IMR-90 (cell line): ENCODE measurements at places on chromosomes 7 and 10. TPM values are rescaled to one million over a fixed set of nuclear protein-coding genes. Genes with fewer than 3 reads are reported as not detected.

The EMX2 gene
- total RNA-seq = not detected in 2 replicates

The LRRC61 gene
- not detected in 2 replicates for total RNA-seq

The UCMA gene
- total RNA-seq = not detected in 2 replicates

The HMX2 gene
- total RNA-seq = not detected in 2 replicates

The PRSS37 gene
- total RNA-seq = not detected in 2 replicates

The KCNH2 gene
- 0.56 and 0.90 TPM in 2 replicates for total RNA-seq

- DNase-seq = no peak
- no peak overlapping the region for H3K4me3 ChIP-seq
- H3K27me3 ChIP-seq = peaks cover 51% of the 10 kb centered on the region
Observed at GRCh38 chr7:41917-42565, 150.3 kb upstream of the FAM20C start.

GRCh38 chr10:95263864-95264226 lies 27.0 kb downstream of the PDLIM1 start:
- no peak overlapping the region for H3K27ac ChIP-seq
- H3K4me3 ChIP-seq = no peak overlapping the region
- H3K36me3 ChIP-seq = peaks cover 58% of the 10 kb centered on the region
- DNase-seq = no peak

DNA sequence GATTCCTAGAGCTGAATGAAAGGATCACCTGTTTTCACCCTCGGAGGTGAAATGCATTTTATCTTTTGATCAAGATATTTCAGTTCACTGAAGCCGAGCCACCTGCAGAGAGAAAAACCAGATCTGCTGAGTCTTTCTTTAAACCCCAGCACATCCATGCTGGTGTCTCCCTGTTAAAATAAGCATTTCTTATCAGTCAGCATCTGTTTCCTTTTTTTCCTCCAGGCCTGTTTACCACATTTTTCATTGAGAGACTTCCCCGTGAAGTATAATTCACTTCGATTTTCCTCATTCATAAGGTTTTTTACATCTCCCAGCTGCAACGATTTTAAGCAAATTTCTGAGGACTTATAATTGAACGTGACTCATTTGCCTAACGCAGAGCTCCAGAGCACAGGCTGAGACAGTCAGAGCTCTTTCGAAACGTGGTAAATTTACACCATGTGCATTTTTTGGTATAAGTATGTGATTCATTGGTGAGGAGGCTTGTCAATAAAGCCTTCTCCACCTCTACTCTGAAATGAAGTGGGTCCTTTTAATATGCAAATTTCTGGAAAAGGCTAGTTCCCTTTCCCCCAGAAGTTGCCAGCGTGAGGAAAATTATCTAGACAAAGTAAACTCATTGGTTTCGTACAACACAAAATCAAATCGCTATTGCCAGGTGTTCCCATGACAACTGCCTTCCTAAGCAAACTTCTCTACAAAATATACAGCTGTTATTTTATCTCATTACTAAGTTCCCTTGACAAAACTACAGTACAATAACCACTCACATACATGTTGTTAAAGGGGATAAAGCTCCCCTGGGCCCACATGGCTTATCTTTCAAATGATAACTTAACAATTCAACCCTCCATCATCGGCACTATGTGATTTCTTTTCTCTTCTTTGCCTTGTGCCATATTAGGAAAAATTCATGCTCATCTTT lies 374.8 kb upstream of the AKR1E2 start:
- no peaks in the 10 kb centered on the region for H3K27me3 ChIP-seq
- H3K36me3 ChIP-seq = no peaks in the 10 kb centered on the region
- no peak overlapping the region for H3K27ac ChIP-seq
- H3K4me1 ChIP-seq = no peaks in the 10 kb centered on the region; the same call in 1 of the 2 replicates
- DNase-seq = peak; percentile 90

- no peaks in the 10 kb centered on the region for H3K27me3 ChIP-seq
- no peak for DNase-seq
- 0 out of 2 replicates have a peak, but pooled peaks cover 2% of the 10 kb centered on the region for H3K4me1 ChIP-seq
- no peak overlapping the region for H3K27ac ChIP-seq
- no peaks in the 10 kb centered on the region for H3K36me3 ChIP-seq
- no peak overlapping the region for H3K4me3 ChIP-seq
Observed at GRCh38 chr10:126101736-126102135, 205.4 kb downstream of the FANK1 start.

DNA sequence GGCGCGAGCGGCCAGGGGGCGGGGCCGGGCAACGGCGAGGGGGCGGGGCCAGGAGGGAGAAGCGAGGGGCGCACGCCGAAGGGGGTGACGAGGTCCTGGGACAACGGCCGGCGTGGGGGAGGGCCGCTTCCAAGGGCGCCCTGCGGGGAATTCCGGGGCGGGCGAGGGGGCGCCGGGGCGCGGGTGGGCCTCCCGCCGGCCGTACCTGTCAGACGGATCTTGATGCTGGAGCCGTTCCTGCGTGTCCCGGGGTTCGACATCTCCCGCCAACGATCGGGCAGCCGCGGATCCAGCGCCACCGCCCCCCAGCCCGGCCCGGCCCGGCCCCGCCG lies 421 bp downstream of the SMURF1 start:
- H3K27ac ChIP-seq = peak overlapping the region; percentile 94
- peak overlapping the region; percentile 99 for H3K4me3 ChIP-seq
- DNase-seq = no peak
- peaks cover 5% of the 10 kb centered on the region for H3K4me1 ChIP-seq
- H3K27me3 ChIP-seq = no peaks in the 10 kb centered on the region

GRCh38 chr7:156123362-156123761 lies 311.1 kb upstream of the SHH start:
- H3K27ac ChIP-seq = no peak overlapping the region
- no peak for DNase-seq
- no peaks in the 10 kb centered on the region for H3K27me3 ChIP-seq

DNA sequence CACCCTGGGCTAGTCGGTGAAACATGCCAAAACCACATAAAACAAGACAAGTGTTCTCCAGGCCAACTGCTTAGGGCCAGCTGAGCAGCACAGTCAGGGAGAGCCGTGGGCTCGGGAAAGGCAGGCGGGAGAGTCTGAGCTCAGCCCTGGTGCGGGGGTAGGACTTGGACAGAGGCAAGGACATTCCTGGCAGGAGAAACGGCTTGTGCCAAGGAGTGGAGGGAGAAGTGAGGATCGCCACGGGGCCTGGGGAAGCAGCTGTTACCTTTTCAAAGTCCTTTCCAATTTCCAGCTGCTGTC lies 4.2 kb downstream of the ELN start:
- no peak overlapping the region for H3K27ac ChIP-seq
- H3K4me1 ChIP-seq = peaks cover 28% of the 10 kb centered on the region
- DNase-seq = peak; percentile 77
- no peak overlapping the region for H3K4me3 ChIP-seq
- H3K27me3 ChIP-seq = no peaks in the 10 kb centered on the region
- H3K36me3 ChIP-seq = no peaks in the 10 kb centered on the region

DNA sequence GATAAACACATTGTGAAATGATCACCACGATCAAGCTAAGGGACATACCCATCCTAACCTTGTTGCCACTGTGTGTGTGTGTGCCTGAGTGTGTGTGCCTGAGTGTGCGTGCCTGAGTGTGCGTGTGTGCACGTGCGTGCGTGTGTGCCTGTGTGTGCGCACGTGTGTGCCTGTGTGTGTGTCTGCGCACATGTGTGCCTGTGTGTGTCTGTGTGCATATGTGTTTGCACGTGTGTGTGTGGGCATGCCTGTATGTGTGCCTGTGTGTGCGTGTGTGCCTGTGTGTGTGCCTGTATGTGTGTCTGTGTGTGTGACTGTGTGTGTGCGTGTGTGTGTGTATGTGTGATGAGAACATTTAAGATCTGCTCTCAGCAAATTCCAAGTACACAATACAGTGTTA lies 244.1 kb upstream of the DPP6 start:
- no peaks in the 10 kb centered on the region for H3K27me3 ChIP-seq
- H3K4me3 ChIP-seq = no peak overlapping the region
- no peaks in the 10 kb centered on the region for H3K36me3 ChIP-seq
- no peak for DNase-seq
- no peaks in the 10 kb centered on the region for H3K4me1 ChIP-seq

GRCh38 chr10:72796042-72796441 lies 97.5 kb upstream of the OIT3 start:
- peaks cover 3% of the 10 kb centered on the region; the same call in 1 of the 2 replicates for H3K36me3 ChIP-seq
- no peak overlapping the region for H3K27ac ChIP-seq
- H3K4me3 ChIP-seq = no peak overlapping the region
- peak; percentile 34 for DNase-seq

DNA sequence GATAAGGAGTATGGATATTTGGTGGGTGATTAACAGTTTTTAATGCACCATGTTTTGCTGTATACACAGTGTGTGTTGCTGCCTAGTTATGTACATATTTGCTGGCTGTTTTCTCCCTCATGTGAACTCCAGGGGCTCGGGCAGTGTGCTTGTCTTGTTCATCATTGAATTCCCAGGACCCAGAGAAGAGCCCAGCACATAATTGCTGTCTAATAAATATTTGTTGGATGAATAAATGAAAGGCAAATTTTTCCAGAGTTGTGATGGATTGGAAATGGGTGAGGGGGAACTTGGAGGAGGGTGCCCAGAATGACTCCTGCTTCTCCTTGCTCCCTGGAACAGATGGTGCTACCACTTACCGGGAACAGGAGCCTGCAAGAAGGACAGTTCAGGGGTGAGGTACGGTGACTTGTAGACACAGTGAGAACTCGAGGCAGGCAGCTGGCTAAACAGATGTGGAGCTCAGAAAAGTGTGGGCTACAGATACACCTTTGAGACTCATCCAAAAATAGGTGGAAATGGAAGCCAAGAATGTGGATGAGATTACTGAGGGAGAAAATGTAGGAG lies 586.8 kb upstream of the MGMT start:
- no peak for DNase-seq
- H3K4me3 ChIP-seq = no peak overlapping the region
- no peaks in the 10 kb centered on the region for H3K27me3 ChIP-seq
- no peak overlapping the region for H3K27ac ChIP-seq

DNA sequence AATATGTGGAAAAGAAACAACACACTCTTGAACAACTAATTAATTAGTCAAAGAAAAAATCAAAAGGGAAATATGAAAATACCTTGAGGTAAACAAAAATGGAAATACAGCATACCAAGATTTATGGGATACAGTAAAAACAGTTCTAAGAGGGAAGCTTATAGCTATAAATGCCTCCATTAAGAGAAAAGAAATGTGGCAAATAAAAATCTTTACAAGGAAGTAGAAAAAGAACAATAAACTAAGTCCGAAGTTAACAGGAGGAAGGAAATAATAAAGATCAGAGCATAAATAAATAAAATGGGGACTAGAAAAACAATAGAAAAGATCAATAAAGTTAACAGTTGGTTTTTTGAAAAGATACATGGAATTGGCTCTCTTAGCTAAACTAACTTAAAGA lies 267.8 kb upstream of the NRP1 start:
- DNase-seq = no peak
- no peaks in the 10 kb centered on the region for H3K4me1 ChIP-seq
- no peak overlapping the region for H3K4me3 ChIP-seq
- peaks cover 3% of the 10 kb centered on the region; the same call in 1 of the 2 replicates for H3K27me3 ChIP-seq

GRCh38 chr10:12531305-12532220 lies 182.2 kb downstream of the CAMK1D start:
- H3K4me1 ChIP-seq = peaks cover 3% of the 10 kb centered on the region; the same call in 1 of the 2 replicates
- no peaks in the 10 kb centered on the region for H3K36me3 ChIP-seq
- H3K4me3 ChIP-seq = no peak overlapping the region
- DNase-seq = peak; percentile 18
- H3K27ac ChIP-seq = no peak overlapping the region

DNA sequence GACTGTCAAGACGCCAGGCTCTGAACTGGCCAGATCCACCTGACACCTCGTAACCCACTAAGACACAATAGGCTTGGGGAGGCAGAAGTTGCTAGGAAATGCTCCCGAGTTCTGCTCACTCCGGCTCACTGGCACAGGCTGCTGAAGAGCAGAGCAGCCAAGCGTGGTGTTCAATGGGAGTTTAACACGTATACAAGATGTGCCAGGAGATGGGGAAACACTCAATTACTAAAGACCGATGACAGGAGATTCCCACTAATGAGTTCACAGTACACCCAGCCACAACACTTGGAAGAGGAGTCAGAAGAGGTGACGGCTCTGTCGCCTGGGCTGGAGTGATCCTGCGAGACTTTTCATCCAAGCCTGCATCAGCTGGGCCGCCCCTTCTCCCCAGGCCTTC lies 303.4 kb downstream of the GFRA1 start:
- H3K36me3 ChIP-seq = no peaks in the 10 kb centered on the region
- H3K4me3 ChIP-seq = no peak overlapping the region
- peaks cover 4% of the 10 kb centered on the region; the same call in 1 of the 2 replicates for H3K27me3 ChIP-seq
- DNase-seq = no peak
- no peak overlapping the region for H3K27ac ChIP-seq
- H3K4me1 ChIP-seq = no peaks in the 10 kb centered on the region

GRCh38 chr7:139634087-139634486 lies 110.6 kb downstream of the CLEC2L start:
- H3K27ac ChIP-seq = no peak overlapping the region
- H3K4me1 ChIP-seq = peaks cover 2% of the 10 kb centered on the region; the same call in 1 of the 2 replicates
- no peak for DNase-seq
- H3K27me3 ChIP-seq = no peaks in the 10 kb centered on the region

DNA sequence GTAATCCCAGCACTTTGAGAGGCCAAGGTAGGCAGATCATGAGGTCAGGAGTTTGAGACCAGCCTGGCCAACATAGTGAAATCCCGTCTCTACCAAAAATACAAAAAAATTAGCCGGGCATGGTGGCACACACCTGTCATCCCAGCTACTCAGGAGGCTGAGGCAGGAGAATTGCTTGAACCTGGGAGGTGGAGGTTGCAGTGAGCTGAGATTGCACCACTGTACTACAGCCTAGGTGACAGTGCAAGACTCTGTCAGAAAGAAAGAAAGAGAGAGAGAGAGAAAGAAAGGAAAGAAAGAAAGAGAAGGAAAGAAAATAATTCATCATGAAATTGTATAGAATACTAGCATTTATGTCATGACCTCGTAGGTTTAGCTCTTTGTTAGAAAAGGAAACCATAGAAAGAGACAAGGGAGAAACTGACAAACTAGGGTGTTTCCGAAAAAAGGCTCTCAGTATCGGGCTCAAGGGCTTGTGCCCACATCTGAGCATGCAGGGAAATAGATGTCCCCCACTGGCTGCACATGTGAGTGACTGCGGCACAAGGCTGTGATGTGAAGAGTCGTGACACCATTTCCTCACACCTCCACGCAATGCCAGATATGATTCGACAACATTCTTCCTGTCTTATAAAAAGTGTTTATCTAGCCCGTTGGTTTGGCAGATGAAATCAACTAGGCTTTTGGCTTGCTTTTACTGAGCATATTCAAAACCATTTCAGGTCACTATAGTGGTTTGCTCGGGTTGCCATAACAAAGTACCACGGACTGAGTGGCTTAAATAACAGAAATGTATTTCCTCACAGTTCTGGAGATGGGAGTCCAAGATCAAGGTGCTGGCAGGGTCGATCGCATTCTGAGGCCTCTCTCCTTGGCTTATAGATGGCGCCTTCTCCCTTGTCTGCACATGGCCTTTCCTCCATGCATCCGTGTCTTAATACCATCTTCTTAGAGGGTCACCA lies 2.0 kb downstream of the SRGN start:
- no peak overlapping the region for H3K4me3 ChIP-seq
- no peaks in the 10 kb centered on the region for H3K27me3 ChIP-seq
- H3K4me1 ChIP-seq = peaks cover 7% of the 10 kb centered on the region
- no peak overlapping the region for H3K27ac ChIP-seq
- no peaks in the 10 kb centered on the region for H3K36me3 ChIP-seq
